Activated CD4-positive, CD25-positive, alpha-beta regulatory T cell (primary cell): ENCODE measurements at places on chromosomes 3 and 15.

DNA sequence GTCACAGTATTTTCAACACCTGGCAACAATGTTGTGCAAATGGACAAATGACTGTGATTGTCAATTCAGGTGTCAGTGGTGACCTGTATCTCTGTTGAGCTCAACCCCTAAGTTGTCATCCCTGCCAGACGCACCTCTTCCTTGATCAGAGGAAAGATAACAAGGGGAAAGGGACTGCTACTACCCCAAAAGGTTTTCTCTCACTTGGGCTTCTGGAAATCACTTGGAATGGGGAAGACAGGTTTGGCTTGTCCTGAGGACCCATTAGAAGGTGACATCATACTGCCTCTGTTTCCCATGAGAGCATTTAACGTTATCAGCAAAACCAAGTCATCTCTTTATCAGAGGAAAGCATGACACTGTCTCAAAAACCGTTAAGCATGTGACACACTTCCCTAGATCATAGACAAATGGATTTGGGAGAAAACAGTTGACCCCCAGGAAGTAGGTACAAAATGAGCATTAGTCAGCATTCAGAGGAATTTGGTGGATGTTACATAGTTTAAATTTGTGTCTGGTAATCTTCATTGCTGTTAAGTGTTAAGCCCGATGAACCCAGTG, 769.5 kb downstream of the GRM7 start:
- no peak for DNase-seq

GRCh38 chr3:126859415-126860246, 123.3 kb upstream of the PLXNA1 start:
- no peak for DNase-seq

DNA sequence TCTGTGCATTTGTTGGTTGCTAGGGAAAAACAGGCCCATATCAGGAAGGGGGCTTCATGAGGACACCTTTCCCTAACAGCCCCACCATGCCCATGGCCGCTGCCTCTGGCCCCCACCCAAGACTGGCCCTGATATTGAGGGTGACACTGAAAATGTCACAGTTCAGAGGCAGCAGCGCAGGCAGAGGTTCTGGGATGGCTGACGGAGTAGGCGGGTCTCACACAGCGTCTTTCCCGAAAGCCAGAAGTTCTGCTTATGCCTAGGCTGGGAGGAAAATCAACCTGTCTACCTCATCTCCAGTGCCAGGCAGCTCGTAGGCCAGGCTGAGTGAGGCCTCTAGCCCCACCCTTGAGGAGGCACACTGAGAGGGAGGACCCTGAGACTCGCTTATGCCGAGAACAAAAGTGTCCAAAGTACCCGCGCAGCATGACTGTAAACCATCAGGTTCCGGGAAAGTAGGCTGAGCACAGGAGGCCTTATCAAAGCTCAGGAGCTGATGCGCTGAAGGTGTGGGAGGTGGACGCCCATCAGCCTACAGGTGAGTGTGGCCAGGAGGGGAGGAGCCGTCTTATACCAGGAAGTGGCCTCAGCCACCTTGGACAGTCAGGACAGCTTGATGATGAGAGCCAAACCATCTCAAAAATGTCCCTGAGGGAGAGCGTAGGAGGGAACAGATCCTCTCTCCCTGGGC, 27.5 kb downstream of the GRAMD2A start:
- DNase-seq = no peak

DNA sequence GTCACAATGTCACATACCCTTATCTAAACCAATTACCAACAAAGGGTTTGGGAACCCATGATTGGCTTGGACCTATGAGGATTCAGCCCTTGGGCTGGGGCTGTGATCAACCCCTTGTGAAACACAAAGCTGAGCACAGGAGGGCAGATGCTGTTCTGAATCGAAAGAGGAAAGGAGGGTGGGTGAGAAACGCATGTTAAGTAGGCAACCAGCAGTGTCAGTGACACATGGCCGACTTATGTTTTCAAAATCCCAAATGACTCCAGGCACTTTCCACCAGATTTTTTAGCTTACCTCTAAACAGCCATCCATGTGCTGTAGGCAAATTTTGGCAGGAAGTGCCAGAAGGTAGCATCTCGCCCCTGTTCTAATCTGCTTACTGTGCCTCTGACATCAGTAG, 34.1 kb upstream of the KLHL25 start:
- no peak for DNase-seq

- no peak for DNase-seq
Observed at GRCh38 chr3:138118612-138119422, 3.4 kb upstream of the DZIP1L start.

DNA sequence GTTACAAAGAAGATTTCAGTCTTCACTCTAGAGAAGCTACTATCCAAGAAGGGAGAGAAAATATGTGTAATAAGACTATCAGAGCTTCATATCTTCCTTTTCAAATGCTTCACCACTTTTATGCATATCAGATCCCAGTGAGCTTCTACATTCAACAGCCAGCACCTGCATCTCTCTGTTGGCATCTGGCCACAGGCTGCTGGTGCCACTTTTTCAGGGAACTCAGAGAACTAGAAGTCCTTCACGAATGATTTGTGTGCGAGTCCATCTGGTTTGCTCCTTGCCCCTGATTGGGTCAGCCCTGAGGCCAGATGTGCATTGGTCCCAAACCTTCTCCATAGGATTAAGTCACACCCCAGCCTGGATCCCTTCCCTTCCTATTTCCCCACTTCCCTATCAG, 22.1 kb downstream of the SNTN start:
- no peak for DNase-seq

DNA sequence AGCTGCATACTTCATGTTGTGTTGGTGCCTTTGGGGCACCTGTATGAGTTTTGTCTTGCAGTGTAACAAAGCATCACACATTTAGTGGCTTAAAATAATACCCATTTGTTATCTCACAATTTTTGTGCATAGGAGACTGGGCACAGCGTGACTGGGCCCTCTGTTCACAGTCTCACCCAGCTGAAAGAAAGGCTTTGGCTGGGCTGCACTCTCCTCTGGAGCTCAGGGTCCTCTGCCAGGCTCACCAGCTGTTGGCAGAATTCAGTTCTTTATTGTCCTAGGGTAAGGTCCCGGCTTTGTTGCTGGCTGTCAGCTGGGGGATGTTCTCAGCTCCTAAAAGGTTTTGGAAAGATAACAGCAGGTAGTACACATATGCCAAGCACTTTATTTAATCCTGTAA, 263.3 kb downstream of the CLSTN2 start:
- no peak for DNase-seq

GRCh38 chr15:100703032-100703578, 100.7 kb downstream of the ASB7 start:
- DNase-seq = no peak

DNA sequence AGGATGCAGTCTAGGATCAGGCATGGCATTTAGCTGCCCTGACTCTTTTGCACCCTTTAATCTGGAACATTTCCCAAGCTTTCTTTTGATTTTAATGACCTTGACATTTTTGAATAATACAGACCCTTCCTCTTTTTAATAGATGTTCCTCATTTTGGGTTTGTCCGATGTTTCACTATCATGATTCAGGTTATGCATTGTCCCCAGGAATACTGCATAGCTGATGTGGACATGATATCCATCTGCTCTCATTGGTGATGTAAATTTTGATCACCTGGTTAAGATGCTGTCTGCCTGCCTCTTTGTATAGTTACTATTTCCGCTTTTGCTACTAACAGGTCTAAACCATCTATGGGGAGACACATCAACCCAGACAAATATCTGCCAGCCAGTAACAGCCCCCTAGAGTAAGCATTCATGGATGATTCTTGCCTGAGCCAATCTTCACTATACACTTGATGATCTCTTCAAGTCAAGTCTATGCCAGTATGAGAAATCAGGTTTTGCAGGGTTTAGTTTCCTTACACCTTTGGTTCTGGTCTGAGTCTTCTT, 50.6 kb upstream of the ULK4 start:
- DNase-seq = no peak

DNA sequence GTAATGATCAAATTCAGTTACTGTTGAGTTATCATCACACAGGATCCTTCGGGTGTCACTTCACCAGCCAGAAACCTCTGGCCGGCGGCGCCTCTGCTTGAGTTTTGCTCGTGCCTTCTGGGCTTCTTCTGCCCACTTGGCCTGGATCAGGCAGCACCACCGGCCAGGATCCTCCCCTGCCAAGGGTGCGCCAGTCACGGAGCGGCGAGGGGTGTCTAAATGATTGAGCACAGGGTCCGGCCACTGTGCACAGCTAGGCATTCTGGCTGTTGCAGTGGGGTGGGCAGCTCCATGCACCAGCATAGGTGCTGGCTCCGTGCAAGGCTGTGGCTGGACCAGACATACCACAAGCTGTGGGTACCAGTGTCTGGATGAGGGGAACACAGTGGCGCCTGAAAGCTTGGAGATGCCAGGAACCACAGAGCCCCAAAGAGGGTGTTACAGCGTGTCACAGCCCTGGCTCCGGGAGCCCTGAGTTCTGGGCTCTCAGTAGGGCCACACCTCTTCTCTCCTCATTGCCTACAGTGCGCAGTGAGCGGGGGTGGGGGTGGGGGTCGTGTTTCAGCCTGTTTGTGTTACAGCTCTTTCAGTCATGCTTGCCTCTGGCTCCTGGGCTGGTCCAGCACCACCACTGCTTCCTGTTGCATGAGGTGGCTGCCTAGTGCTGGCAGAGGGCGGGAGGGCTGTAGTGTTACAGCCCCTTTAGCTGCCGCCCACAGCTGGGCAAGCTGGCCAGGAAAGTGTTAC, 169.4 kb downstream of the FNDC3B start:
- DNase-seq = no peak

GRCh38 chr3:185824051-185825005, 514 bp downstream of the IGF2BP2 start:
- no peak for DNase-seq

DNA sequence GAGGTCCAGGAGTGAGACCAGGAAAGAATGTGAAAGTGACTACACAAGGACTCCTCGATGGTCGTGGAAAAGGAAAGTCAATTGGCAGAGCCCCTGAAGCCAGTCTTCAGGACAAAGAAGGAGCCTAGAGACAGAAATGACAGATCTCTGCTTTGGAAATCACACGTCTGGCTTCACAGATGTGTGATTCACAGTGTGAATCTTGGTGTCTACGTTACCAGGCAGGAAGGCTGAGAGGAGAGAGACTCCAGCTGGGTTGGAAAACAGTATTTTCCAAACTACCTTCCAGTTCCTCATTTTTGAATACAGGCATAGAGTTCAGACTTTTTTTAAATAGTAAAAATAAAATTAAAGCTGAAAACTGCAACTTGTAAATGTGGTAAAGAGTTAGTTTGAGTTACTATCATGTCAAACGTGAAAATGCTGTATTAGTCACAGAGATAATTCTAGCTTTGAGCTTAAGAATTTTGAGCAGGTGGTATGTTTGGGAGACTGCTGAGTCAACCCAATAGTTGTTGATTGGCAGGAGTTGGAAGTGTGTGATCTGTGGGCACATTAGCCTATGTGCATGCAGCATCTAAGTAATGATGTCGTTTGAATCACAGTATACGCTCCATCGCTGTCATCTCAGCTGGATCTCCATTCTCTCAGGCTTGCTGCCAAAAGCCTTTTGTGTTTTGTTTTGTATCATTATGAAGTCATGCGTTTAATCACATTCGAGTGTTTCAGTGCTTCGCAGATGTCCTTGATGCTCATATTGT, 6.0 kb downstream of the CCR2 start:
- DNase-seq = no peak

GRCh38 chr3:183439515-183439914, 11.1 kb upstream of the MCF2L2 start:
- no peak for DNase-seq

DNA sequence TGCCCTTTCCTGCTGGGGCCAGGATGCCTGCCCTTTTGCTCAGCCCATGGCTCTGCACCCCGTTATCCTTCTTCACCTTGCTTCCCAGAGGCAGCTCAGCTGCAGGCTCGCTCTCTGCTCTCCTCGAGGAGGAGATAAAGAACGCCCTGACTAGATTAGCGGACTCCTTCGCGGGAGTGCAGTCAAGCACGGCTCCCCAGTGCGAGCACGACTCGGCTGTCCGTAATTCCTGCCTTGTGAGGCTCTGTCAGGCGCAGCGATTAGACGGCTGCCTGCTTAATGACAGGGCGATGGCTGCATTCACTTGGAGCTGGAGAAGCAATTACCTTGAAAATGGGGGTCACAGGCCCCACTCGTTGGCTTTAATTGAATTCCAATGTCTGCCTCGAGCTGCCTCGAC, 25.9 kb downstream of the TLE3 start:
- no peak for DNase-seq

DNA sequence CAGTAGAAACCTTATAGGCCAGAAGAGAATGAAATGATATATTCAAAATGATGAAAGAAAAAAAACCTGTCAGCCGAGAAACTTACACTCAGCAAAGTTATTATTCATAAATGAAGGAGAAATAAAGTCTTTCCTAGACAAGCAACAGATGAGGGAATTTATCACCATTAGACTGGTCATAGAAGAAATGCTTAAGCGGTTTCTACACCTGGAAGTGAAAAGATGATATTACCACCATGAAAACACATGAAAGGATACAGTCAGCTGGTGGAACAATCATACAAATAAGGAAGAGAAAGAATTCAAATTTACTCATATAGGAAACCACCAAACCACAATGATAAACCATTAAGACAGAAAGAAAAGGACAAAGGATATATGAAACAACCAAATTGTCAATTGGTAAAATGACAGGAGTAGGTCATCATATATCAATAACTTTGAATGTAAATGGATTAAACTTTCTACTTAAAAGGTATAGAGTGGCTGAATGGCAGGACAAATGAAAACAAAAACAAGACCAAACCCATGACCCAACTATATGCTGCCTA, 29.9 kb upstream of the PRR23C start:
- no peak for DNase-seq

GRCh38 chr3:72973031-72973723, 23.4 kb upstream of the PPP4R2 start:
- DNase-seq = no peak

- DNase-seq = no peak
Observed at GRCh38 chr15:38941399-38941953, 376.9 kb upstream of the RASGRP1 start.

- no peak for DNase-seq
Observed at GRCh38 chr3:128335621-128336296, 130.9 kb downstream of the DNAJB8 start.

DNA sequence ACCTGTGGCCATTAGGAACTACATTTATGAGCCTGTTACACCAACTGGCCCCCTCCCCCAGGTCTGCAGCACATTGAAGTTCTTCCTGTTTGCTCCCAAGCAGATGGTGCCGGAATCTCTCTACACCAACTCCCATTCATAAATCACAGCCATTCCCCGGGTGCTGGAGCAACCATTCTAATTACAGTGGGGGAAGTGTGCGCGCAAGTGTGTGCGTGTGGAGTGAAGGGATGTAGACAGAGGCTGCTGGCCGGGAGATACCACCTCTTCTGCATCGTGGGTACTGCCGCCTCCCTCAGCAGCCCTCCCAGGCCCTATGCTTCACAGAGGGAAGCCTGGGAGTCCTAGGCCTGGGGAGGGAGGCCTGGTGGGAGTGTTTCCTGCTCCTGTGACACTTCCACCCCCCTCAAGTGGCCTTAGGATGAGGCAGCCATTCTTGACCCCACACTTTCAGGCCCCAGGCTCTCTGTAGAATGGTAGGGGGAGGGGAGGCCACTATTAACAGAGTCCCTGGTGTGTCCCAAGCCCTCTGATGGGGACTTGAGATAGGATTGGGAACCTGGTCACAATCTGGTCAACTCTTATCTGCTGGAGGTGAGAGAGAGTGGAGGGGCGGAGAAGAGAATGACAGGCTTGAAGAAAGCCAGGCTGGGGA, 69.1 kb downstream of the MAGEF1 start:
- DNase-seq = no peak

GRCh38 chr3:40660554-40660953, 135.8 kb downstream of the ZNF621 start:
- no peak for DNase-seq
